Dermis microvascular lymphatic vessel endothelial cell (primary cell): ENCODE measurements at places on chromosomes 3 and 15. TPM values are rescaled to one million over a fixed set of nuclear protein-coding genes. Genes with fewer than 3 reads are reported as not detected.

The HRH1 gene
- total RNA-seq, result 2.3 and 2.7 TPM in 2 replicates

The WHAMM gene
- total RNA-seq, result 4.4 and 5.8 TPM in 2 replicates

The PDIA3 gene
- total RNA-seq, result 114 and 146 TPM in 2 replicates

The MYL3 gene
- total RNA-seq, result 0.13 TPM in 1 of 2 replicates, not detected in the other

The SLC51A gene
- total RNA-seq, result not detected in 2 replicates

The C3orf85 gene
- total RNA-seq, result not detected in 2 replicates

The ABTB1 gene
- 7.2 and 12.8 TPM in 2 replicates for total RNA-seq

The MAP1A gene
- under 0.01 and 0.13 TPM in 2 replicates for total RNA-seq

The CLDN18 gene
- total RNA-seq, result not detected in 2 replicates

The ARPP21 gene
- not detected in 2 replicates for total RNA-seq

The SYNM gene
- 54.2 and 105 TPM in 2 replicates for total RNA-seq

The GPR27 gene
- not detected in 2 replicates for total RNA-seq

The SLC15A2 gene
- under 0.01 TPM in 2 replicates for total RNA-seq

The CMTM6 gene
- 98.6 and 104 TPM in 2 replicates for total RNA-seq

The PTX3 gene
- 219 and 387 TPM in 2 replicates for total RNA-seq

The SLC12A1 gene
- total RNA-seq, result not detected in 2 replicates

The GLT8D1 gene
- 37.4 and 44.6 TPM in 2 replicates for total RNA-seq

The NAALADL2 gene
- under 0.01 and 0.13 TPM in 2 replicates for total RNA-seq
